HCEC 1CT (cell line): ENCODE measurements at places on chromosomes 2 and 18.
A peak's percentile ranks its signal among the peaks of the same experiment; 100 is the strongest.

DNA sequence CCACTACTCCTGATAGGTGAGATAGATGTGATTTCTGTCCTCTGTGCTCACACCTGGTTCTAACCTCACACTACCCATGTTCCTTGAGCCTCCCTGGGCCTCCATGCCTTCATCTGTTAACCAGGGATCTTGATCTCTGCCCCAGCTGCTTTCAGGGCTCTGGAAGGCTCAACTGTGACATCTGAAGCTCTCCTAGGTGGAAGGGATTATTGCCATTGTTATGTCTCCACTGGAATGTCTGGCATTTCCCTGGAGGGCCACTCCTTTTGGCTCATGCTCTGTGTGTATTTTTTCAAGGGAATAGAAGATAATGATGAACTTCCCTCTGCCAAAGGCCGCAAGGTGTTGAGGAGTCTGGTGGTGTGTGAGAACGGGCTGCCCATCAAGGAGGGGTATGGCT, 41.2 kb downstream of the PCARE start:
- DNase-seq: peak; percentile 29

DNA sequence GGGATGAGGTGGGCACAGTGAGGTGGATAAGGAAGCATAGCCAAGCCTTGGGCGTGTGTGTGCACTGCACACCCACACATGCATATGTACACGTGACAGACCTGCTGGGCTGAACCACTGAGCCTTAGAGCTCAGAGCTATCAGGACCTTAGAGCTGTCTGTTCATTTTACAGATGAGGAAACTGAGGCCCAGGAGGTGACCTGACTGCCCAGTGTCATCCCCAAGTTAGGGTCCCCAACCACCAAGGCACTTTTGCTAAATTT, 8.2 kb upstream of the SNED1 start:
- no peak for DNase-seq

DNA sequence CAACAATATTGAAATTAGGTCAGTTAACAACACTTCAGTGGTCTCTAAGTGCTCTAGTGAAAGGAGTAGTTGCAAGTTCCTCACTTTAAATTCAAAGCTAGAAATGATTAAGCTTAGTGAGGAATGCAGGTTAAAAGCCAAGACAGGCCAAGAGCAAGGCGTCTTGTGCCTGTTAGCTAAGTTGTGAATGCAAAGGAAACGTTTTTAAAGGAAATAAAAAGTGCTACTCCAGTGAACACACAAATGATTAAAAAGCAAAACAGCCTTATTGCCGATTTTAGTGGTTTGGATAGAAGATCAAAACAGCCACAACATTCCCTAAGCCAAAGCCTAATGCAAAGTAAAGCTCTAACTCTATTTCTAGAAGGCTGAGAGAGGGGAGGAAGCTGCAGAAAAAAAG, 44.7 kb downstream of the ANTXR1 start:
- no peak for DNase-seq

- DNase-seq: no peak
These were observed 66.5 kb downstream of the SETBP1 start for GRCh38 chr18:44747157-44747556.

GRCh38 chr2:232389327-232389726, 10.8 kb downstream of the ALPP start:
- DNase-seq: peak; percentile 2

- peak; percentile 81 for DNase-seq
These were observed 888 bp downstream of the VAMP5 start for GRCh38 chr2:85584857-85585780.

DNA sequence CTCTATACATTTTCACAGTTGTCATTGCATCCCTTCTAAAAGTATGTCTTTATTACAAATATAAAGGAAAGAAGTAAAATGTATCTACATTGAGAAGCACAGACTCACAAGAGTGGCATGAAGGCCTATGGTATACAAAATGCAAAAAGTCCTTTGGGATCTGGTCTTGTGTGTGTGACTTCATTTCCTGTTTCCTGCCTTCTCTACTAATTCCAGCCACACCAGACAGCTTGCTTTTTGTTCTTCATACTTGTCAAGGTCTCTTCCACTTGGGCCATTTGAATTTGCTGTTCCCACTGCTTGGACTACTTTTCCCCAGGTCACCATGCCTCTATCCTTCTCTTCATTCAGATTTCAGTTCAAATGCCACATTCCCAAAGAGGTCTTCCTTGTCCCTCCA, 6.7 kb upstream of the PNO1 start:
- peak; percentile 27 for DNase-seq

- DNase-seq: no peak
These were observed 82.2 kb downstream of the SOCS6 start for GRCh38 chr18:70370762-70371733.

DNA sequence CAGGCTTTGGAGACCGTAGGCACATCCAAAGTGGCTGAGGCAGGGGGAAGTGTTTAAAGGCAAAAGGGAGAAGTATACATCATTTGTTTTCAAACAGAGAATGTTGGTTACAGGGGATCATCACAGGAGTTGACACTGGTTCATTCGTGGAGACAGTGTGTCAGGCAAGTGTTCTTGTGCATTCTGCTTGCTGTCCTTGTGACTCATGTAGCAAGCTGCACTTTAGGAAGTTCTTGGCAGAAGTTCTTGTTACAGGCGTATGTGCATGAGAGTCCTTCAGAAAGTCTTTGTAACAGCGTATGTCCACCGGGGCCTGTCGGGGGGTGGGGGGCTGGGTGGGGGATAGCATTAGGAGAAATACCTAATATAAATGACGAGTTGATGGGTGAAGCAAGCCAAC, 36.5 kb upstream of the B4GALT6 start:
- no peak for DNase-seq

DNA sequence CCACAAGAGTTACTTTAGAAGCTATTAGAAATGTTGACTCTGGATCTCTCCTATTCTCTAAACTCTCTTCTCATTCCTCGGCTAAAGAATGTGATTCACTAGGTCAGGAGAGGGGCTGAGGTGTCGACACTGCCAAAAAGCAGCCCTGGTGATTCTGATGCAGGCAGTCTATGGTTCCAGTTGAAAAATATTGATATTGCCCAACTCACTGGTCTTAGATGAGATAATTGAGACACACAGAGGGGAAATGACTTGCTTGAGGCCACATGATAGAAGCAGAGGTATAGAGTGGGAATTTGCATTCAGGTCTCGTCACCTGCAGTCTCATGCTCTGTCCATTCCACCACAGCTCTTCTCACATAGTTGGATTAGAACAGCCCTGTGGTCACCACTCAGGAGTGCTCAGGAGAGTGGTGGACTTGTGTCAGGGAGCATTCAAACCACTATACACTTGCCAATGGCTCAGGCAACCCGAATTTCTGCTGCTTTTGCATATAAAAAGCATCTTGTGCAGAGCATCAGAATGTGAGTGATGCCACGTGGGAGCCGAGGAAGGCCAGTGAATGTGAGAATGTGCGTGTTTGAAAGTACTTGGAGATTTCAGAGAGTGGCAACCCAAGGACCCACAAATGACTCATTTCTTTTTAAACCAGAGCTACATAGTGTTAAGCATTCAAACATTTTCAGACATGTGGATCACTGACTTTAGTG, 65.1 kb upstream of the CTLA4 start:
- no peak for DNase-seq

DNA sequence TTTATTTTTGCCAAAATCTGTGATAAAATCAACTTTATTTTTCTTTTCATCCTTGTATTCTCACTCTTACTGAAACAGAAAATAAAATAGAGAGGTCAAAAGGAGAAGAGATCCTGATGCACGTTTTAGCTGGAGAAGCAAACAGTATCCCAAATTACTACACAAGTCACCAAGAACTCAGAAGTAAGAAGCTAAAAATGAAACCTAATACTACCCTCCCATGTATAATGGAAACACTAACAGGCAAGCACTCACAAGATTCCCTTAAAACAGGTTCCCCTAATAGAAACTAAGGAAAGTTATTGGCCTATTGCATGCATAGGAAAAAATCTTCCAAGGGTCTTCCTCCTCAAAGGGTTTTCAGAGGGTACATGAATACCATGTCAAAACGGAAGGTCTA, 927.0 kb downstream of the ERBB4 start:
- no peak for DNase-seq

- DNase-seq: no peak
These were observed 184.9 kb downstream of the AFF3 start for GRCh38 chr2:99957332-99958133.

- no peak for DNase-seq
These were observed 544.2 kb downstream of the SATB2 start for GRCh38 chr2:198913394-198914152.

GRCh38 chr18:27198036-27198435, 12.9 kb upstream of the CHST9 start:
- no peak for DNase-seq

DNA sequence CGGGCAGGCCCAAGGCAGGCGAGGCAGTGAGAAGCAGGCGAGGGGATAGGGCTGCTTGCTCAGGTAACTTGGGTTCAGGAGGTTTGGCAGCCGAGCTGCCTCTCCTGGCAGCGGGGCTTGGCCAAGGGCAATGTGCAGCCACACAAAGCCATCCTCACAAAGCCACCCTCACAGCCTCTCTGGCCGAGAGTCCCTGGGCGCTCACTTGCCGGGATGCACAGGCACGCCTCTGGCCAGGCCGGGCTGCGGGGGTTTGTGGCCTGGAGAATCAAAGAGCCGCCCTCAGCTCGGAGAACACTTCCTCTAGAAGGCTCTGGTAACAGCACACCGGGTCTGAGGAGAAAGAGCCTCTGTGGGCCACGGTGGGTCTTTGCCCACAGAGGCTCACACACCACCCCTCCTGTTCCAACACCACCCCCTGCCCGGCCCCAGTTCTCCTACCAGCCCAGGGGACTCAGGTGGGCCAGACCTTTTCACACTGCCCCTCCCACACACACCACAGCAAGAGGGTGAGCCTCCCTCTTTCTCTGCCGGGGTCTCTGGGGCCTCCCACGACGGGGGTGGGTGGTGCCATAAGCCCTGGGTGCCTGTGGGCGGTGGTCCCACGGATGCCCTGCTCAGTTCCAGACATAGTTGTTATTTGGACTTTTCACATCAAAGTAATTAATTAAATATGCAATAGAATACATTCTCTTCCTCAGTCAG, 186.9 kb downstream of the ZFP36L2 start:
- no peak for DNase-seq

- no peak for DNase-seq
These were observed 35.9 kb upstream of the TBC1D8 start for GRCh38 chr2:101187131-101187530.

GRCh38 chr18:14026199-14026598, 106.0 kb downstream of the ZNF519 start:
- DNase-seq: no peak

- peak; percentile 73 for DNase-seq
These were observed 69.1 kb downstream of the PHLPP1 start for GRCh38 chr18:62784338-62784965.

GRCh38 chr2:85862426-85862825, 26.4 kb downstream of the ST3GAL5 start:
- DNase-seq: no peak

GRCh38 chr18:43919551-43919950, 642.3 kb upstream of the SYT4 start:
- DNase-seq: no peak
